ENCODE measurements at places on chromosomes 7 and 10.

DNA sequence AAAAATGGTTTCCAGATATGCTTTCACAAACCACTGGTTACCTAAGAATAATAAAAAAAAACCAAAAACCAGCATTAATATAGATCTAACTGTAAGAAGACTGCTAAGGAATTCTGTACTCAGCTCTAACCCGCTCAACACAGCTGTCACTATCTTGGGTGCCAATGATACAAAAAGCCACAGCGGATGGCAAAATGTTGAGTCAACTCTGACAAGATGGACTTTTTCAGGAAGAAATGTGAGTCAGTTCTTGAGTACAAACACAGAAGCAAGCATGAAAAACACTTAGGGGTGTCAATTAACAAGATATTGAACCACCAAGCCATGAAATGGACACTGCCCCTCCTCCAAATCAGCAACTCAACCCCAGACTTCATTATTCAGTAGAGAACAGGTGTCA lies 55.0 kb downstream of the CTTNBP2 start:
- no peak for DNase-seq

GRCh38 chr10:68242051-68242450 lies 10.1 kb upstream of the ATOH7 start:
- no peak for DNase-seq

DNA sequence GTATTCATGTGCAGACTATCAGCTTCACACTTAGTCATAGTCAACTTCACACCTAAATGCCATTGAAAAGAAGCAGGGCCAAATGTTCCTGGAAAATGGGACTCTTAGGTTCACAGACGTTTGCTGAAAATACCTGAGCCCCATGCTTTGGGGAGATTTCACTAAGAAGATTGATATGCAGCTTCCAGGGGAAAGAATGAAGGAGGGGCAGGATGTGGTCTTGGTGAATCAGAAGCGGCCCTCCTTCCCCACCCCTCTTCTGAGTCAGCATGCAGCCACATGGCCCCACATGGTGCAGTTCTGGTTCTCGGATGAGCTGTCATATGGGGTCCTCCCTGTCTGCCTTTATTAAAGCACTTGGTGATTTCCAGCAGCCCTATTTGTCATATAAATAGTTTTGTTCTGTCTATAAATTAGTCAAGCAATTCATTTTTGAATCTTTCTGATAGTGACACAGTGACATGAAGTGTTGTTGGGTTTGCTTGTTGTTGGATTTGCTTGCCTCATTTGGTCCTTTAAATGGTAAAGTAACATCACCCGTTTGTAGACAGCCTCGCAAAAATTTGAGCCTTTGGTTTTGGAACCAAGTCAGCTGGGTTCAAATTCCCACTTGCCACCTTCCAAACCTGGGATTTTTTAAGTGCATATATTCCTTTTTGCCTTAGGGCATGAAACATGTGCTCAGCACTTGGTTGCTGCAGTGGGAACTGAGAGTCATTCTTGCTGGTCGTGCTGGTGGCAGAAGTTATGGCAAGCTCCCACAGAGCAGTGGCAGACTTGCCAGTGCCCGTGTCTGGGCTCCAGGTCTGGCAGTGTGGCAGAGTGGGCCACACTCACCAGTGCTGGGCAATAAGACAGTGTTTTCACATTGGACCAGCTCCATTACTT lies 68.1 kb upstream of the CDK6 start:
- no peak for DNase-seq

GRCh38 chr7:138377306-138377705 lies 82.8 kb upstream of the TRIM24 start:
- DNase-seq: no peak

- no peak for DNase-seq
Measured at GRCh38 chr10:122342293-122343134, 32.0 kb upstream of the PLEKHA1 start.

Measured in Right ventricle myocardium superior (tissue), 1 donor.